ENCODE measurements at places on chromosomes 6 and 20. TPM values are rescaled to one million over a fixed set of nuclear protein-coding genes. Genes with fewer than 3 reads are reported as not detected.

- no peak for DNase-seq
Observed at GRCh38 chr6:147559006-147559405, 50.5 kb downstream of the SAMD5 start.

DNA sequence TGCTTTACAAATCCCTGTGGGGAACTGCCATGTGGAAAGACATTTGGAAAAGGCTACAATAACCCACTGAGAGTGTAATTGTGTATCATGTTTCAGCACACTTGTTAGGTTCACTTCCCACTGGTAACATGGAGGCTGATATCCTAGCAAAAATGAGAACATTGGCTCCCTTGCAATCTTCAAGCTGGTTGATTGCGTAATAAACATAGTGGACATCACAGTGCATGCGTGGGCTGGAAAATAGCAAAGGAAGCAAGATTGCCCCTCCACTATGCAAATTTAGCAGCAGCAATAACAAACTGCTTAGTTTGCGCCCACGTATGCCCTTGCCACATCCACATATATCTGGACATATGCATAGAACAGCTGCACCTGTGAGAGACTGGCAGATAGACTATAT, 410.2 kb downstream of the MEI4 start:
- no peak for DNase-seq

- no peak for DNase-seq
Observed at GRCh38 chr6:135066806-135067205, 12.2 kb upstream of the HBS1L start.

The GLP1R gene
- total RNA-seq: not detected

GRCh38 chr20:47546184-47547033, 44.7 kb downstream of the NCOA3 start:
- no peak for DNase-seq

The FYN gene
- 525 TPM for total RNA-seq

GRCh38 chr6:154408891-154409500, 52.4 kb upstream of the IPCEF1 start:
- DNase-seq: no peak

The CTAGE9 gene
- not detected for total RNA-seq

- no peak for DNase-seq
Observed at GRCh38 chr6:145705561-145705960, 29.8 kb downstream of the EPM2A start.

DNA sequence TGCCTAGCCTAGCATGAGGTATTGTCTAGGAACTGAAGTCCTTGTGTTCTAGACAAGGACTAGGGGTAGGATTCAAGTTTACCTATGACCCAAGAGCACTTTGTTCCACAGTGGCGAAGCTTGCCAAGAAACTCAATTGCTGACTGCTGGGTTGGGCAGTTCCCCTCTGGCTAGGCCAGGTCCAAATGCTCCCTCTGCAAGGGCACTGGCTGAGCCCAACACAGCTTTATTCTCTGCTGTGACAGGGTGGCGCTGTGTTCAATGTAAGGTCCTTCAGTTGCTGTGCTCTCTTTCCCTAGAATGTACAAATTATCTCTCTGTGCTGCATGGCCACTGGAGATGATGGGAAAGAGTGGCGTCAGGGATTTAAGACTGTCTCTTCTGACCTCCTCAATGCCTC, 950.8 kb downstream of the HACE1 start:
- no peak for DNase-seq

DNA sequence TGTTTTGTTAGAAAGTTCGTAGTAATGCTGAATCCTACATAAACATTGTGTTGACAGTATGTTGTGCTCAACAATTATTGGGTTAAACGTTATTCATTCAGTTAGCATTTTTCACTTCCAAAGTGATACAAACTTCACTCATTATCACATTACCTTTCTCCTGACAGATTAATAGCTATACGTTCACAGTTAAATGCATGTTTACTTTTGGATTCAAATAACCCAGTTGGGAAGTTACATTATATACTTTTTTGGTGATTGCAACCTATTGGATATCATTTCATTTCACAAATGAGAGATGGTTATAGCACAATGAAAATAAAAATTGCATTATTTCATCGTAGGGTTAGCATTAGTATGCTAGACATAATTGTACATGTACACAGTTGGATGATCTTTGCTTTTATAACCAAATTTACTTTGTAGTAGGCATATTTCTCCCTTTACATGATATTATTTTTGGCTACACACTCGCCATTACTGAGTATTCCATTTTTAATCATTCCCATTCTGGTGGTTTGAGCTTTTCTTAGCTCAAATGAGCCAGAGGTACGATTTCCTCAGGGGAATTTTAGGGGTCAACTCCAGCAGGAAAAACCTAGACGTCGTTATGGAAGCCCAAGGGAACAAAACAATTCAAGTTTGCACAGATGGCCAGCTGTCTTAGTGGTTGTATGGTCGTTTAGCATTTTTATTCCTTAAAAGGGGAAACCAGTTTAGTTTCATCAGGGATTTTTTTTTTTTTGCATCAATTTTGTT, 2.1 kb upstream of the HIVEP1 start:
- DNase-seq: no peak

The GPX5 gene
- total RNA-seq: not detected

DNA sequence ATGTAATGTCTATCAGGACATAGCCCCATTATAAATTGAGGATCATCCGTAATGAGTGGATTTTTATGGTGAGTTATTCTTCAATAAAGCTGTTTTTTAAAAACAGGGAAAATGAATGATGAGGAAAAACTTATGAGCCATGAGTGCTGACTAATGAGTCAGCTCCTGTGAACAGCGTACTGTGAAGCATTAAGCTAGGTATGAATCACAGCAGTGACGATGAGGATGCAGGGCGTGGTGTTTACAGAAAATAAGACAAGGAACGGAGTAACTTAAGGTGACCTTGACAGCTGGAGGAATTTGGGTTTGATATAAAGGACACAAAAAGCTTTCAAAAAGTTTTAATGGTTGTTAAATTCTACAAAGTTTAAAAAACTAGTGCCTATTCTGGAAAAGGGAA, 96.3 kb downstream of the FOXF2 start:
- DNase-seq: no peak

DNA sequence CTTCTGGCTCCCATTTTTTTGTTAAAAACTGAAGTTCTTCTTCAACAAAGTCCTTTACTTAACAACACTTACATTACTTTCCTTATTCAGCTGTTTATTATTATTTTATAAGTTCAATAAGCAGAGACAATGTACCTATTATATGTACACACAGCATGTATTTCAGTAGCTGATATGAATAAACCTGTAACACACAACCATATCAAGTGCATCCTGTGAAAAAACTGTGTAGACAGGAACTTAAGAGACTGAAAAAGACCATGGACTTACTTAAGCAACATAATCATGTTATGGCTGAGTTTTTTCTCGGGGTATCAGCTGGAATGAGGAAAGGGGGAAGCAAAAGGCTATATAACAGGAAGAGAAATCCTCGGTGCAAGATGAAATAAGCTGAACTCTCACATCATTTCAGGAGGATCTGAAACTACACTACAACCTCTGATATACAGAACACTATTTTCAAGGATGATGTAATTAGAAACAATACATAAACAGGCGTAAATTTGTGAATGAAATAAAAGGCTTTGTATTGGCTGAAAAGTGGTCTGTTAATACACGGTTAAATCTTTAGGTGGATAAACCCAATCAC, 70.9 kb downstream of the REV3L start:
- no peak for DNase-seq

GRCh38 chr20:18662279-18663040, 74.6 kb downstream of the DTD1 start:
- no peak for DNase-seq

GRCh38 chr6:4322846-4323309, 187.5 kb upstream of the ECI2 start:
- no peak for DNase-seq

DNA sequence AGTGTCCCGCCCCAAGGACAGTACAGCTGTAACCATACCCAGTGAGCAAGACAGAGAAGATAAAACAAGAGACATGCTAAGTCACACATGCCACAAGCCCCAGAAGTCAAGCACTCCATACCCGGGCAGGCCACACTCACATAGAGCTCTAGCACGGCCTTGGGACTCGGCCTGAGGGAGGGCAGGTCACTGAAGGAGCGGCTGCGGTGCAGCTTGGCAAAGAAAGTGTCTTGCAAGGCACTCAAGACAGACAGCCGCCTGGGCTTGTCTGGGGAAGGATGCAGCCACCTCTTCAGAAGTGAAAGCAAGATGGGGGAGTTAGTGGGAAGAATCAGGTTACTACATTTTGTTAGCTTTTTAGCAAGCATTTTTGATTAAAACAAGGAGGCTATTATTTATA, 48.7 kb upstream of the ARMH2 start:
- DNase-seq: no peak

The CAGE1 gene
- total RNA-seq: not detected

- no peak for DNase-seq
Observed at GRCh38 chr20:37991908-37992307, 41.3 kb downstream of the TTI1 start.

DNA sequence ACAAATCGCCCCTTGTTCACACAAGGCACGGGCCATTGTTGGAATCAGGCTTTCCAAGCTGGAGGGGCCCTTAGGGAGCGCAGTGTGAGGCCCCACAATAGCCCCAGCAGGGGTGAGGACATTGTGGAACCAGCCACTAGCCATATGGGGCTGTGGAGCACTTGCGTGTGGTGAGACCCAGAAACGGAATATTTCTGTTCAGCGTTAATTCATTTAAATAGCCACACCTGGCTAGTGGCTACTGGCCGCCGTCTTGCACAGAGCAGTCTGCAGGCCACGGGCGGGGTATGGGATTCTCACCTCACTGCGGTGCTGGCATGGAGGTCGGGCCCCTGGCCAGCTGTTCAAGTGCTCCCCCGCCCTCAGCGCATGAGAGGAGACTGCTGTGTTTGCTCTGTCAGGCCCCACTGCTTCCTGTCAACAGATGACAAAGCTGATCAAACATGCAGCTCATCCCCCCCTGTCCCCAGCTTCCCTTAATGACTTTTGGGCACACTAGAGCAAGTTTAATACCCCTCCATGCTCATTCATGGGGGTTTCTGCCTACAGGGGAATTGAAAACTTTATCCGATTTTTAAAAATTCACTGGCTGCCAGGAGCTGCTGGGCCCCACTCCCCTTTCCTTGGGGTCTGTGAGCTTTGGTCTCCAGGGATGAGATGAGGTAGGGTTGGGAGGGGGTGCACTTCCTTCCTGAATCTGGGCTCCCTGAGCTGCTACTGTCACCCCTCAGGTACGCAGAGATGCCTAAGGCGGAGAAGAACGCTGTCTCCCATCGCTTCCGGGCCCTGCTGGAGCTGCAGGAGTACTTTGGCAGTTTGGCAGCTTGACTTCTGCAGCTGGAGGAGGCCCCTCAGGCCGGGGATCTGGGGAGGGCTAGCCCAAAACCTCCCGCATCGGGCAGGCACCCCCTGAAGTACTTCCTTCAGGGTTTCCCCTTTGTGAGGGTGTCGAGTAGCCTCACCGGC, 13.6 kb downstream of the ITPA start:
- DNase-seq: peak; percentile 35

The GPSM3 gene
- total RNA-seq: 3.2 TPM

DNA sequence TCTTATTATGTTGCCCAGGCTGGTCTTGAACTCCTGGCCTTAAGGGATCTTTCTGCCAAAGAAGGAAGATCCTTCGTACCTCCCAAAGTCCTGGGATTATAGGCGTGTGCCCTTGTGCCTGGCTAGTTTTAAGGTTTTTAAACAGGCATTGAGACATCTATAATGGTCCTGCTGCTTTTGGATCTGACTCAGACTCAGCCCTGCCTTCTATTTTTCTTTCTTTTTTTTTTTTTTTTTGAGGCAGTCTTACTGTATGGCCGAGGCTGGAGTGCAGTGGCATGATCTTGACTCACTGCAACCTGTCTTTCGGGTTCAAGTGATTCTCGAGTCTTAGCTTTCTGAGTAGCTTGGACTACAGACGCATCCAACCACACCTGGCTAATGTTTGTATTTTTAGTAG, 73.7 kb downstream of the PHF20 start:
- DNase-seq: no peak

GRCh38 chr6:2809015-2809414, 32.6 kb downstream of the SERPINB1 start:
- no peak for DNase-seq

The ENPP5 gene
- 1.2 TPM for total RNA-seq

The BACH2 gene
- 96.4 TPM for total RNA-seq

The KIF6 gene
- 1.1 TPM for total RNA-seq

GRCh38 chr6:134082191-134082590, 29.8 kb upstream of the SLC2A12 start:
- no peak for DNase-seq

GRCh38 chr6:121600389-121601168, 165.1 kb downstream of the GJA1 start:
- no peak for DNase-seq

DNA sequence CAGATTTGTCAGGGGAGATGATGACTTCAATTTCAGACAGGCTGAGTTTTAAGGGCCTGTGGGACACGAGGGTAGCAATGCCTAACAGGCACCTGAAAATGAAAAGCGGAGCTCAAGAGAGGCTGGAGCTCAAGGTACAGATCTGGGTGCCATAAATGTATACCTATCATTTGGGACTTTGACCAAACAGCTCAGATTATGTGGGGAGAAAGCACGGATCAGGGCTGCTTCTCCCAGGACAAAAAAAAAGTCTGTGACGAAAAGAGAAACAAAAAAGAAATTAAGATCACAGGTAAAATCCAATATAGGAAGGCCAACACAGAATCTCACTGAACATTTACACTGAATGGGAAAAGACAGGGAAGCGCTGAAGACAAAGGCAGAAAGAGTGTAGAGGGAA, 1.9 kb downstream of the PRELID3B start:
- no peak for DNase-seq

- DNase-seq: no peak
Observed at GRCh38 chr6:44841829-44842228, 454.3 kb downstream of the CDC5L start.

GRCh38 chr6:27753668-27754407, 158.4 kb downstream of the OR2B2 start:
- DNase-seq: peak; percentile 81

Data from glutamatergic neuron (in vitro differentiated cells).